Activated naive CD8-positive, alpha-beta T cell treated with anti-CD3 and anti-CD28 coated beads, Interleukin-2, amount 10 ng/mL, durations not matched to agents 7 days and 5 days (primary cell): ENCODE measurements at places on chromosomes 6 and 20. TPM values are rescaled to one million over a fixed set of nuclear protein-coding genes. Genes with fewer than 3 reads are reported as not detected.

Gene SRC
- total RNA-seq: 4.5 TPM

Gene OR2H1
- not detected for total RNA-seq

GRCh38 chr6:124721331-124721730 lies 240.9 kb upstream of the RNF217 start:
- H3K27ac ChIP-seq: no peak overlapping the region
- H3K4me3 ChIP-seq: no peak overlapping the region
- no peaks in the 10 kb centered on the region for H3K4me1 ChIP-seq
- H3K27me3 ChIP-seq: no peaks in the 10 kb centered on the region
- H3K36me3 ChIP-seq: no peaks in the 10 kb centered on the region

DNA sequence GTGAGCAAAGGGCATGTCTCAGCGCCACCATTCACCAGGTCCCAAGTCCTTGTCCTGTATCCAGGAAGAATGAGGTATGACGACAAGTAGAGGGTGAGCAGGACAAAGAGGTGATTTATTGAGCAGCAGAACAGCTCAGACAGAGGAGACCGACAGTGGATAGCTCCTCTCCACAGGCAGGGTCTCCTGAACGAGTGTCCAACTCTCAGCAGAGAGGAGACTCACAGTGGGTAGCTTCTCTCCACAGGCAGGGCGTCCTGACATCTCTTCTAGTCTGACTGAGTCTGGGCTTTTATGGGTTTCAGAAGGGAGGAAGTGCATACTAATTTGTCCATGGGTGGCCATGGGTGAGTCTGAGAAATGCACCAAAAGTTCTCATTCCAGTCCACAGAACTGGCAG lies 204.7 kb downstream of the ANKRD60 start:
- DNase-seq: no peak
- H3K27me3 ChIP-seq: peaks cover 8% of the 10 kb centered on the region
- H3K4me3 ChIP-seq: no peak overlapping the region
- no peaks in the 10 kb centered on the region for H3K36me3 ChIP-seq
- H3K27ac ChIP-seq: no peak overlapping the region
